GM12865 (cell line): ENCODE measurements at places on chromosomes 11 and 22.

- peak; percentile 25 for DNase-seq
Measured at GRCh38 chr11:45097721-45098493, 48.5 kb upstream of the PRDM11 start.

GRCh38 chr22:44454113-44454769, 43.8 kb downstream of the RTL6 start:
- DNase-seq = peak; percentile 53

DNA sequence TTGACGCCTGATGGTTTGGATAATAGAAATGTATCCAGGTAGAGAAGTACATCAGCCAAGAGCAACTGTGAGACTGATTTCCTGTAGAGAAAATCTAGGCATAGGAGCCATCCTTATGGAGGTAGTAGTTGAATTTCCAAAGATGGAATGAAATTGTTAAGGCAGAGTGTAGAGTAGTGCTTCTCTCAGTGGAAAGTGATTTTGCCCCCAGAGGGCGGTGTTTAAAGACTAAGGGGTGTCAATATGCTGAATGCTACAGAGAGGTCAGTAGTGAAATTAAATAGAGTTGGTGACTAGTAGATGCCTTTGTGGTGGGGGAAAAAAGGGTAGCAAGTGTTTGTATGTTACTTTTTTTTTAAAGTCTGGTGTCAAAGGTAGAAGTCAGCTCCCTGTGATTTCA, 54.5 kb downstream of the TRIM44 start:
- peak; percentile 18 for DNase-seq

- DNase-seq = peak; percentile 69
Measured at GRCh38 chr11:77725433-77725832, 87.8 kb upstream of the CLNS1A start.

DNA sequence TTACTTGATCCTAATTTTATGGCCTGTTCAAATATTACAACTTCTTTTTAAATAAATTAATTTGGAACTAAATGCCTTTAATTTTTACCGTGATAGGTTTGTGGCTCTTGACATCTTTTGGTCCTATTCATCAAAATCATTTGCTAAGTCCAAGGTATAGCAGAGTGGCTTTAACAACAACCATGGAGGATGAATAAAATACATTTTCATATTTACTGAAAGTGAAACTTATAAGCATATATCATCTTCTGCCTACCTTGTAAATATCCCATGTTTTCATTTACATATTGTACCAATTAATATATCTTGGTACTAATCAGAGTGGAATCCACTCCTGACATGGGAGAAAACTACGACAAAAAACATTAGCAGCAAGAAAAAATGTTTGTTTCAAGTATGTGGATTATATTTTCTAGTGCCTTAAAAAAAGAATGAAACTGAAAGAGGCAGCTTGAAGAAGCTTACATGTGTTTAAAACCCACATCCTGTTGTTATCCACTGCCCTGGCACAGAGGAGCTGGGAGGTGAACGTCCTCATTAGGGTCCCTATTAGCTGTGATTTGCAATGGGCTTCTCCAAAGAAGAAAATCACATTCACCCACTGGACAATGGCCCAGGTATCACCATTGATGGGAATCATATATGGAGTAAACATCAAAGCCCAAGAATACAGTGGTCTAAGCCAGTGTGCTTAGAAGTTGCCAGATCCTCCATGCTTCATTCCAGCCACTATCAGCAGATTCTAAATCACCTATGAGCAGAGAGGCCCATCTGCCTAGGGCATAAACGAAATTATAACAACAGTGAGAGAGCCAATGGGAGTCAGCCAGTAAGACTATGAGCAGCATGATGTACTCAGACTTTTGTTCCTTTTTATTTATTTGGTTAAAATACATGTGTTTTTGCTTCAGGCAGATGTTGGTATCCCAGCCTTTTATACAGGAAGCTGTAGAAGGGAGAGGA, 84.7 kb downstream of the MAML2 start:
- DNase-seq = peak; percentile 71

DNA sequence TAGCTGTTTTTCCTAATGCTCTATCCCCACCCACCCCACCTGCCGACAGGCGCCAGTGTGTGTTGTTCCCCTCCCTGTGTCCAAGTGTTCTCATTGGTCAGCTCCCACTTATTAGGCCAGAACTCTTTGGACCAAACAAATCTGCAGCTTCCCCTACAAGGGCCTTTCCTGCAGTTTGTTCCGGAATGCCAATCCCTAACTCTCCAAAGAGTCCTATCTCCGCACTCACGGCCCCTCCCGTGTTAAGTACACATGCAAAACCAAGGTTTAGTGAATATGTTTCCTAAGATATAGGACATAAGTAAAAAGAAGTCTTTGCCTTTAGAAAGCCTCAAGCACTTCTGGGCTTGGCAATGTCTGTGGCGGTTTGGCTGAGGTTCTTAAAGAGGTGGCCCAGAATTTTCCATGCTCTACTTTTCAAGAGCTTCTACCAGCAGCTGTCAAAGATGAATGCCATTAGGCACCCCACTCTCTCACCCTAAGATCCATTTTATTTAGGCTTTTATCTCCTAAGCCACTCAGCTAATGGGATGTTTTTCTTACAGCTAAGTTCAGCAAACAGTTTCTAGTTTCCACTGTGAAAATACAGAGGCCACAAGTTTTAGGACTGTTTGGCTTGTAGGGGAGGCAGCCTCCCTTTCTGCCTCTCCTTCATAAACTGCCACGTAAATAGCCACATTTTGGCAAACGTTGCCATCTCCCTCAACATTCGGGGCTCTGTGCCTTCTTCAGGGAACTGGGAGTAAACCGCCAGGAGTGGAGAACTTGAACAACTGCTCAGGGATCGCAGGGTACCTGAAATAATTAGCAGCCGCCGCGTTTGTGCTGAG, 1.6 kb downstream of the CD59 start:
- no peak for DNase-seq

DNA sequence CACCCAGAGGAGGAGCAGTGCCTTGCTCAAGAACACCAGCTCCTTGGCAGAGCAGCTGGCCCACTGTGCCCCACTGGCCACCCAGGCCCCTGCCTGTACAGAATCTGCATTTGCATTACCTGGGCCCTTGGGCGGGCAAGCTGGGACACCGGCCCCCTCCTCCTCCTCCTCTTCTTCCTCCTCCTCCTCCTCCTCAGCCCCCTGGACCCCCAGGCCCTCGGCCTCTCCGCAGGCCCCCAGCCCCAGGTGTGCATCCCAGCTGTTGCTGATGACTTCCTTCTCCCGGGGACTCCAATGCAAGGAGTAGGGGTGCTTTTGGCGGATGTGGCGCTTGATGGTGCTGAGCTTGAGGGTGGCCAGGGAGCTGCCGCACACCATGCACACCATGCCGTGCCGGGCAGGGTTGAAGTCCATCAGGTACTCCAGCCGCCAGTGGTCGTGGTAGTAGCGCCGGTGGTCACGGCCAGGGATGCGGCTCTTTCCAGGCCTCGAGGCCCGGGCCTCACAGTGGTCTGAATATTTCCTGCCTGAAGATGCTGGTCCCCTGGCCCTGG, 2.8 kb downstream of the ZFTA start:
- DNase-seq = no peak

DNA sequence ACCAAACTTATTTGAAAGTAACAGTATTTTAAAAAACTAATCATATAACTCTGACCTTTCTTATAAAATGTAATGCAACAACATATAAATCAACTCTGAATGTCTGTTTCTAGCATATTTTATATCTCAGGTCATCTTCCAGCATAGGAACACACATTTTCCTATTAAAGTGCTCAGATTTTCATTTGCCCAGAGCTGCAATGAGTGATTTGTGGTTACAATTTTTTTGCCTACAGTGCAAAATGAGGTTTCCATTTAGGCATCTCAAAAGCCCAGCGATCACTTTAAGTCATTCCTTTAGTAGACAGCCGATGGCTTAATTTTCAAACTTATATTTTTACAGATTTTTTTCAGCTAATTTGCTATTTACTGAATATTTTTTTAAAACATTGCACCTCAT, 1.0 kb downstream of the LYVE1 start:
- DNase-seq = no peak

DNA sequence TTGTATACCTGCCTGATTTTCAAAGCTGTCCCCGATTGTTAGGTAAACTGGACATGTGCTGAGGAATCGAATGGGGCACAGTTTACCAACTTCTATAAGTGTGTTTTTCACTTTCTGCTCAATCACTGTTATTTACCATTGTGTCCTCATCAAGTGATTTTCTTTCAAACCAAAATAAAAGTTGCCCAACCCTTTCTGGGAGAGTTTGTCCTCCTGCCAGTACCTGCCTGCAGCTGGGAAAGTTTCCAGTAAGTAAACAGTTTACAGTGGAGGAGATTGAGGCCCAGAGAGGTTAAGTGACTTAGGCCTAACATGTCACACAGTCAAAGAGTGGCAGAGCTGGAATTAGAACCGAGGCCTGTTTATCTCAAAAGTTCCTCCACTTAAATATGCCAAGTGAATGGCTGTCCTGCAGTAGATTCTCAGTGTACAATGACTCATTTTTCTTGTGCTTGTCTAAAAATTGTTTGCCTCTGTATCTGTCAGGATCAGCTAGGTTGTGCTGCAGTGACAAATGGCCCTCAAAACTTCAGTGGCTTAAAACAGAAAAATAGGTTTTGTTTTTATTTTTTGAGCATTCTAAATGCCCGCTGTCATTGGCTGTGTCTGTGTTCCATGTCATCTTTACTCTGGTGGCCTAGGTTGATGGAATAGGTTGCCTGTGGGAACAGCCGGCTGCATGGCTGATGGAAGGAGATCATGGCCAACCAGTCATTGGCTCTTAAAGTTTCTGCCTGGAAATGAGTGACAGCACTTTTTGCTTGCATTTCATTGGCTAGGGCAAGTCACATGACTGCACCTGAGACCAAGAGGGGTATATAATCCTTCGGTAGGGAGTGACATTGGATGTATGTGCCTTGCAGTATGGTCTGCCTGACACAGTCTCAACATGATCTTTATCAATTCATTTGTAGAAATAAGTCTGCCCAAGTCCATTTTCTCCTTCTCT, 61.8 kb upstream of the CRYBB3 start:
- peak; percentile 51 for DNase-seq

- no peak for DNase-seq
Measured at GRCh38 chr11:9859554-9860305, 195.9 kb downstream of the SWAP70 start.

DNA sequence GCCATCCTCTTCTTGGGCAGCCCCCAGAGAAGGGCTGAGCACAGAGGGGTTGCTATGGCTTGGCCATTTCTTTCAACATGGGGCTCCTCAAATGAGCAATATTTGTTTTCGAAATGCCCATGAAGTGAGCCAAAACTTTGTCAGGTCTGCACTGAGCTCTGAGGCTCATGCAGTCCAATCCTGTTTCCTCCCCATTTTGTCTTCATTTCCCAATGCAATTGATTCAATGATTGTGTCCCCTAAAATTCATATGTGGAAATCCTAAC, 60.6 kb upstream of the CD44 start:
- no peak for DNase-seq

- DNase-seq = no peak
Measured at GRCh38 chr11:57778318-57779037, 16.9 kb downstream of the CTNND1 start.

DNA sequence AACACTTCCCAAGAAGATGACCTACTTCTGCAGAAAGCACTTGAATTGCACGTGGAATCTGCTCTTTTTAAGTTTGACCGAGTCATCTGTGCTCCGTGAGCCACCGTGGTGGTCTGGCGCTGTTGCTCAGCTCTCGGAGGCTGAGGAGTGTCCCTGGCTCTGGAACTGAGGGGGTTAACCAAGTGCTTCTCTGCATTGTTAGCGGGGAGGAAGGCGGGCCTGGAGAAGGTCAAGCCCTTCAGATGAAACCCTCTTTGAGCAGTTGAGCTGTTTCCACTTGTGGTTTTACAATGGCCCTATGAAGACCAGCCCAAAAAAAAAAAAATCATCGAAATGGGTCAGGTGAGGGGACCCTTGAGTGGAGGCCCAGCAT, 286.4 kb downstream of the NTM start:
- no peak for DNase-seq

DNA sequence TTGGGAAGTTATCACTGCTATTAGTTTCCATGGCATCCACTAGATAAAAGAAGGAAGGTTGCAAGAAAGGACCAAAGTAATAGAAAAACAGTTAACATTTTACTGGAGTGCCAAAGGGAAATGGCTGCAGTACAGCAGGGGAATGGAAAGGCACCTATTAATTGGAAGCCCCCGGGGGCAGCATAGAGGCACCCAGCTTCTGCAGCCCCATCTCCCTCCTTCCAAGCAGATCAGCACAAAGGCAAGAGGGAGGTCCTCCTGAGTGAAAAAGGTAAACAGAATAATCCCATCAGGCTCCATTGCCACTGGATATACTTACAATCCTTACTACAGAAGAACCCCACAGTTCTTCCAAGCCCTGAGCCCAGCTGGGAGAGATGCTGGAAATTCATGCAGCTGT, 887.1 kb downstream of the DLG2 start:
- DNase-seq = no peak

- no peak for DNase-seq
Measured at GRCh38 chr22:29482253-29482652, 2.2 kb downstream of the NEFH start.

DNA sequence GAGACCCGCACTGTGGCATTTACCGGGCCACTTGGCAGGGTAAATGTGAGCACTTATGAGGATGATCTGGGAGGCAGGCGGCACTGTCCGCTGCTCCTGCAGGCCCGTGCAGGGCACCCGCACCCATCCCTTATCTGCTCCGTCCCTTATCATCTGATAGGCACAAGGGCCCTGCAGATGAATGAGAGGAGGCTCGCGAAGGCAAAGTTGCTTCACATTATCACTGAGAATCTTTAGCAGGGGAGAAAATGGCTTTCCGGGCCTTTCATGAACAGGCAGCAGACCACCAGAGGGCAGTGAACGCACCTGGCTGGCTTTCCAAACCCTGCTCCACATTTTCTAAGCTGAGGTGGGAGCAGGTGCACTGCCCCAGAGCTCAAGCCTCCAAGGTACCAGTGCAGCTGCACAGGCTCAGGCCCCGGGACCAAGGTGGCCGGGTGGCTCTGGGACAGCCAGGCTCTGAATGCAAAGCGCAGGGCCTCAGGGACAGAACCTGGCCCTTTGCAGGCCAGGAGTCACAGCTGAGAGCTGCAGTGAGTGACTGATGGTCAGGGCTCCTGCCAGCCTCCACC, 165.6 kb downstream of the SHANK2 start:
- DNase-seq = peak; percentile 6

- DNase-seq = no peak
Measured at GRCh38 chr22:28043266-28043665, 124.2 kb upstream of the PITPNB start.

DNA sequence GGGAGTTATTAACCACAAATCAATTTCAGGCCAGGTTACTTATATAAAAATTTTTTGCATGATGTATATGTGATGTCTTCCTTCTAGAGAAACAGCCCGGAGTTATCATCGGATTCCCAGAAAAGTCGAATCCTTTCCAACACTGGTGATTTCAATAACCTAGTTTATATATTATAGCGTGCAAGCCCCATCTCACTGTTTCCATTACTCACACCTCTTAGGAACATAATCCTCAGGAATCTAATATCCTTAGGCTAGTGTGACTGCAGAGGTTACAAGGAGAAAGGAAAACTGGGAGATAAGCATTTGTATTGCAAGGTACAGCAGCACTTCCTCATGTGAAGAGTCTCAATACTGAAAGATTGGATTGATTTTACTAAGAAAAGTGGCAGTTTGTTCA, 20.3 kb downstream of the ARHGAP20 start:
- DNase-seq = no peak
